Thyroid gland (tissue), 4 donors: ENCODE measurements at places on chromosomes 12 and 14.

DNA sequence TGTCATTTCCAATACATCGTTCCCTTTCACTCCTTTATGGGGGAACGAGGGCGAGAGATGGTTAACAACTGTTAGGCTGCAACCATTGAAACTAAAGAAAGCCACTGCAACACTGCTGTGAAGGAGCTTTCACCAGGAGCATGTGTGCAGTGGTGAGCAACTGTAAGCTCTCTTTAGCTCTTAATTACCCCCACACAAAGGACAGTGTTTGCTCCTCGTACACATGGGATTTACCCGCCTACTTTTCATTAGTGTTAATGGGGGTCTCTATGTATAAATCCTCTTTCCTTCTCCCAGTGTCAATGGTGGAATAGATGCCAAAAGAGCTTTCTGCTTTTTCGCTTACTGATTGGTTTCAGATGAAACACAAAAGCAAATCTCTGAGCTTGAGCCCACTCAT is 343.1 kb downstream of the FLRT2 start:
- no peak for DNase-seq

DNA sequence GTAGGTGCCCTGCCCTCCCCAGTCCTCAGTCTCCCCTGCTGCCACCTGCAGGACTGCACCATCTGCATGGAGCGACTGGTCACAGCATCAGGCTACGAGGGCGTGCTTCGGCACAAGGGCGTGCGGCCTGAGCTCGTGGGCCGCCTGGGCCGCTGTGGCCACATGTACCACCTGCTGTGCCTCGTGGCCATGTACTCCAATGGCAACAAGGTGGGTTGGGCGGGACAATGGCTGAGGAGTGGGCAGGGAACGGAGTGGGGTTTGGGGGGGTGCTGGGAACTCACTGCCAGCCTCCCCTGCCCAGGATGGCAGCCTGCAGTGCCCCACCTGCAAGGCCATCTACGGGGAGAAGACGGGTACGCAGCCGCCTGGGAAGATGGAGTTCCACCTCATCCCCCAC is 38.2 kb downstream of the DTX1 start:
- DNase-seq = no peak

DNA sequence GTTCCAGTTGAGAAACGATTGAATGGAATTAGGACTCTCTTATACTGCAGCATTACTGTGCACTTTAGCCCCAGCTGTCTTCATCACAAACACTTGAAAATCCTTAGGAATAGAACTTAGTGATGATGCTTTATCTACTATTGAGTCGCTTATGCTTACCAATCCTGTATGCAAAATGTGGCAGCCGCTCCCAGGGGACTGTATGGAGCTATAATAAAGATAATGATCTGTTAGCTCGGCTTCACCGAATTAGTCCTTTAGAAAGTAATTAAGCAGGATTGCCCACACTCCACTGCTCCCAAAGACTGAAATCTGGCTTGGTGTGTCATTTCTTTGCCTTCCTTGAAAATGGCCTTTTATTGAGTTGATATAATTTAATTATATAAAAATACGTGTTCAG is 10.6 kb downstream of the EML1 start:
- DNase-seq = no peak

- DNase-seq = no peak
Observed at GRCh38 chr12:16599081-16599480, 6.9 kb downstream of the LMO3 start.

DNA sequence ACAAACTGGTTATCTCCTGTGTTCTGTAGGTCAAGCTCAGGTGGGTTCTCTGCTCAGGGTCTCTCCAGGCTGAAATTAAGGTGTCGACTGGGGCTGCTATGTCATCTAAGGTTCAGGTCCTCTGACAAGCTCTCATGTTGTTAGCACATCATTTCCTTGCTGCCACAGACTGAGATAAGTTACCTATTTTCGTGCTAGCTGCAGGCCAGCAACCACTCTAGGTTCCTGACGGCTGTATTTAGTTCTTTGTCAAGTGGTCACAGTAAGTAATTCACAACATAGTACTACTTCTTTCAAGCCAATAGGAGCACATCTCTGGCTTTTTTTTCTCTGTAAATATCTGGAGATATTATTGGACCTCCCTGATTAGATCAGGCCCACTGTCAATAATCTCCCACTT is 169.3 kb upstream of the CAND1 start:
- DNase-seq = no peak

- DNase-seq = no peak
Observed at GRCh38 chr14:96121660-96122395, 82.7 kb downstream of the C14orf132 start.
